ENCODE measurements at places on chromosomes 2 and 18.

DNA sequence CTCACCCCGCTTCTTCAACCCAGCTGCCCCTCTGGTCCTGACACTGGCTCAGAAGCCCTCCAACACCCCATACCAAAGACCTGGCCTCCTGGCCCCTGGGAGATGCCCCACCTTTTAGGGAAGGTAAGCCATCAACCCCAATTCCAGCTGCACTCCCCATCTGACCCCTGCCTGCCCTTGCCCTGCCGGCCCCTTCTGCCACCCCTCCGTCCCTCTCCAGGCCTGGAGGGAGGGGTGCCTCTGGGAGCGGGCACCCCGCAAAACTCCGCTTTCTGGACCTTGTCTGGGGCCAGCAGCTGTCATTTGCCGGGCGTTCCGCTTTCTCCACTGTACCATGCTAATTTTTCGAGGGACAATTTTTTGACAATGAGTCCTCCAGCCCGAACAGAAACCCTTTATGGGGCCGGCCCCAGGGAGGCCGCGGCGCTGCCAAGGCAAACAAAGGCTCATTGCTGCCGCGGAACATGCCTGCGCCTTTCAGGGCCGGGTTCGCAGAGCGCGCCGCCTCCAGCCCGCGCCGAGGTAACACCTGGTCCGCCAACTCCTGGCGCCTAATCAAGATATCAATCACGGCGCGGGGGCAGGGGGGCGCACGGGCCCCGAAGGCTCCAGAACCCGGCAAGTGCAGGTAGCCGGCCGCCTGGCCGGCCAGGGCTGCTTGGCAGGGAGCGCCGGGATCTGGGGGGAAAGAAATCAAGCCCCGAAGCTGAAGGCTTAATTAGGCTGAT, 96.0 kb downstream of the INHBB start:
- peak; percentile 7 for DNase-seq

- no peak for DNase-seq
Observed at GRCh38 chr2:126662621-126663020, 6.7 kb downstream of the GYPC start.

DNA sequence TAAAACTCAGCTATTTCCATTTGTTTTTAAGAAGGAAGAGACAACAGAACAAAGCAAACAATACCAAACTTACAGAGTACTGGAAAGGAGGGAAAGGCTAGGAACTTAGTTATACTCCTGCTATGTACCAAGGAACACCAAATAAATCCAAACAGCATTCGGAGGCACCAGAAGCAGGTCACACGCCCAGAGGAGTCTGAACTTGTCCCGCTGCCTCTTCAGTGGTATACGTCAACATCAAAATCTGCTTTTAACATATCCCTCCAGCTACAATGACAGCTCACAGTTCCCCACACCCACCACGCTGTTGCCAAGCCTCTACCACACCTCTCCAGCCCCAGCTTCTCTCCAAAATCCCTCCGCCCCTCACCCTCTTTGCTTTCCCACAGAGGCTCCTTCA, 17.3 kb downstream of the C2orf76 start:
- DNase-seq = no peak

DNA sequence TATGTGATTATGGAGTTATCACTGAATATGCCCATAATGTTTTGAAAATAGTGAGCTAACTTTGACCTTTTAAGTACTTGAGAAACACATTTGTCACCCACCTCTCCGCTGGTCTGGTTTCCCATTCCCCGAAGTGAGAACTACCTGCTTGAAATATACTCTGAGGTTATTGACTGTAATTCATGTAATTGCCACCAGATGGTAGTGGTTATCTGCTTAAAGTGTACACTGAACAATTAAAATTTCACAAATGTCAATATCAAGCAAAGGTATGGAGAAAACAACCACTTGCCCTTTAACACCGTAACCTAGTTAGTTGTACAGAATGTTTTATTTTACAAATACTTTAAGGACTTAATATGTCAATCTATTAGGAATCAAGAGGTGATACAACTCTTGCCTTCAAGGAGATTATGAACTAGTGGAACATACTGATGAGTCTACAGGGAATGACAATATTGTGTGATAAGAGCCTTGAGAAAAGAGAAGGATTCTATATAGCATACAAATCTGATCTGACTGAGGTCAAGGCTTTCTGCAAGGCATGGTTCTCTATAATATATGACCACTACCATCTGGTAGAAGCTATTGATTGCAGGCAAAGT, 316.8 kb upstream of the KCNH7 start:
- peak; percentile 61 for DNase-seq

- no peak for DNase-seq
Observed at GRCh38 chr18:65057439-65058083, 693.3 kb upstream of the CDH7 start.

DNA sequence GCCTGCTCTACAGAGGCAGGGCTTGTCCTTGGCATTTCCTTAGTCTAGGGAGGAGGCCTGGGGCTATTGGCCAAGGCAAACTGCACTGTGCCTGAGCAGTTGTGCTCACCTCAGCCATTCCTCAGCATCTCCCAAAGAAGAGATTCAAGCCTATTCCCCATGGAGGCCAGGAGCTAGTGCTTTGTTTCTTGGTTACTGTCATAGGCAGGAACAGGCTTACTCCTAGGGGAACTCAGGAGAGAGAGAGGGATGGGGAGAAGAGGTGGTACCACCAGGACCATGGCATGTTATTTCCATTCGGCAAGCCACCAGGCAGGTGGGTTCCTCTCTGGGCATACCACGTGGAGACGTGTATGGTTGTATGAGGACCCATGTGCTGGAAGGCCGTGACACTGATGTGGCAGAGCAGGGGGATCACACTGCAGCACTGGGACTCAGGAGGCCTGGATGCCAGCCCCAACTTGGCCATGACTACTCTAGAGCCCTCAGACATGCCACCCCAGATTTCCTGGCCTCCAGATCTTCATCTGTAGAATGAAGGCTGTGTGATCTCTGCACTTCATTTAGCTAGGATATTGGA, 233.7 kb downstream of the LOXHD1 start:
- DNase-seq = no peak

DNA sequence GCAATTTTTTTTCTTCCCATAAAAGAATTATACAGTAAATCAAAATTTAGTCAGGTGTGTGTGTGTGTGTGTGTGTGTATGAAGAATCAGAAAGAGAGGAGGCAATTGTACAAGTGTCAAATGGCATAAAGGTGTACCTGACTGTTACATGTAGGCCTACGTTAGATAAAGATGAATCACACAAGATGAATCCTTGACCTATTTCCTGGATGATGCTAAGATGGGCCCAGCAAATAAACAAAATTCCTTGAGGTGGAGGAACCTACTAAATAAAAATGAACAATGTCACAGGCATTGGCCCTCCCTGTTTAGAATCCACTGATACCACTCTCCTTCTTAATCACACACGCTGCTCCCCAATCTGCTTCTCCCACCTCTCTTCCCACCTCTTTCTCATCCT, 79.7 kb upstream of the LRATD1 start:
- no peak for DNase-seq

- no peak for DNase-seq
Observed at GRCh38 chr2:205589479-205589878, 92.8 kb upstream of the NRP2 start.

DNA sequence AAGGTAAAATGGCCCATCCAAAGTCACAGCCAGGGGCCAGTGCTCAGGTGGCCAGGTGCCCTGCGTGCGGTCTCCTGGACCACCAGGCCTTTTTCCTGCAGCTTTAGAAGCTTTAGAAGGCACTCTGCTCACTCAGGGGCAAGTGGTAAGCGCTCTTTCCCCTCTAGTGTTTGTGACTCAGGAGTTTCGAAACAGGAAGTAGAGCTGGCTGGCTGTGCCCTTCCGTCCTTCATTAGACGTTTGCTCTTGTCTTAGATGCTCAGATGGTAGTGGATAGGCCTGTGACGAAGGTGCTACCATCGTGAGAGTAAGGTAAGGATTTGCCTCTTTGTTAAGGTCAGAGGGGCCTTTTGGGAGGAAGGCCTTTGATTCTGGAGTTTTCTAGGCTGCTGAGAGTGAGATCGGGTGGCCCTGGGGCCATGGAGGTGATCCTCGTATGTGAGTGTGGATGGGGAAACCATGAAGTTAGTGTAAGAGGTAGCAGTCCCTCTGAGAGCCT, at the start of gene CASP8:
TSS of gene CASP8 (plus strand) at position 235 of the 499 bp plus-strand sequence. CDS start 5,951 bp downstream, outside the sequence.
- DNase-seq = no peak

- DNase-seq = no peak
Observed at GRCh38 chr2:45726188-45726587, 74.7 kb downstream of the PRKCE start.

DNA sequence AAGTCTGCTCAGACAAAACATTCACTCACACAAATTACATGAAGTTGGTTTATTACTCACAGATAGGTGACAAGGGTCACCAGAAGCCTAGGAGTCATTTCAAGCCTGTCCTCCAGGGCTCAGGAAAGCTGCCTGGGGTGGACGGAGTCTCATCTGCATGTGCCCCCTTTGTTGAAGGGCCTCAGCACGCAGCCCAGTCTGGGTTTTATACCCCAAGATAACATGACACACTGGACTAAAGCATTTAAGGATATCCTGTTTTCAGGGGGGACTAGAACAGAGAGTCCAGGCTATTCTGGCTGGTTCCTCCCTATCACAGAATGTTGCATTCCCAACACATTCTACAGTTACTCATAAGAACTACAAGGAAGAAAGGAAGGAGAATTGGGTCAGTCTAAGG, 164.7 kb downstream of the MREG start:
- DNase-seq = no peak

- no peak for DNase-seq
Observed at GRCh38 chr18:79887181-79888000, 64.1 kb downstream of the SLC66A2 start.

DNA sequence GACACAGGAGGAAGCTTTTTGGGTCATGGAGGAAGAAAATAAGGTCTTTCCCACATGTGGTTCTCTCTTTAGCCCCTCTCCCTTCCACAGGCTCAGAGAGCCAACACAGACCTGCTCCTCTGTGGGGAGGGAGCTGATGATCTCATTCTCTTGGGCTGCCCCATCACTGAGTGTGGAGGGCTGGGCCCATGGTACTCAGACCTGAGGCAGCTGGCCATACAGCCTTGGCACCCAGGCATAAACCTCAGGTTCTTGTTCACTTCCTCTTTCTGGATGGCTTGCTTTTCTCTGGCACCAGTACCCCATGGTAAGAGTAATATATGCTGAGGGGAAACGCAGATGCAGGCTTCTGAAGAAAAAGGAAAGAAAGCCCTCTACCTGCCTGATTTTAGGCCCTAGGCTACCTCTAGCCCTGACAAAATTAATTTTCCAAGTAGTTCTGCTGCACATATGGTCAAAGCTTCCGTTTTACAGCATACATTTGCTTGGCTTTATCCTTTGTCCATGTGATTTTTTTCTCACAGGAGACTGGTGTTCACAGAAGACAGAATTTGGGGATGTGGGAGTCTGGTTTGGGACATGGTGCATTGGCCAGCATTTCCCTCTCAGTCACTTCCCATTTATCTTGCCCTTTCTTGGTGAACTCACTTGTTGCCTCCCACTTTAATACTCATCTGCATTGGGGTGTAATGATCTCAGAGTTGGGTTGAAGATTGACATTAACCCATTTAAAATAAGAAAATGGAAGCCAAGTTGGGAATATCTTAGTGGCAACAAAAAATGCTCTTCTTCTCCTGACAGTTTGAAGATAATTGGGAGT, 11.1 kb downstream of the DHRS9 start:
- DNase-seq = no peak

DNA sequence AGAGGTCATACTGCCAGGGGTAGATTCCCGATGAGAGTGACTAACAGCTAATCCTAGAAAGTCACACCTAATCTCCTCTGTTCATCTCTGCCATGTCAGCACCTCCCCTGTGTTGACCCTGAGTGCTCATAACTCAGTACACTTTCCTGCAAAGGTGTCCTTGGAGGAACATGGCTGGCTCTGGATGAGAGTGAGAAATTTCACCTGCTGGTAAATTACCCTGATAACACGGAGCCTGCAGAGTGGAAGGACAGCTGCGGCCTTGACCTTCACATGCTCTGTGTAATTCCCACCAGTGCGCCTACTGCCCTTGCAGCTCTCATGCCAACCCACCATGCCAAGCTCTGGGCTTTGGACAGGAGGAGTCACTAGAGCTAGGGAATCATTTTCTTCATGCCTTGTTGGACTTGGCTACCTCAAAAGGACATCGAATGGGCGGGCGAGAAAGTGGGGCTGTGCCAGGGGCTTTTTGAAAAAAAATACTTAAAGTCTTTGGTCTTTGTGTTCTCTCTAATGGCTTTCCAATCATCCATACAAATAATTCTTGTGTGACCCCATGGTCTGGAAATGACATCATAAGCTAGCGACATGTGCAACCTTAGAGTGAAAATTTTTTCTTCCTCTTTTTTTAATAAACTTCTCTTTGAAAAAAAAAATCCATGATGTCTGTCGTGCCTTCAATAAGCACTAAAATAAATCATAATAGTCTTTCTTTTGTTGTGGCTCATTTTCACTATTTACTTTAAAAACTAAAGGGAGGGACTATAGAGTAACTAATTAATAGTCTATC, 319.9 kb downstream of the MYCN start:
- no peak for DNase-seq

DNA sequence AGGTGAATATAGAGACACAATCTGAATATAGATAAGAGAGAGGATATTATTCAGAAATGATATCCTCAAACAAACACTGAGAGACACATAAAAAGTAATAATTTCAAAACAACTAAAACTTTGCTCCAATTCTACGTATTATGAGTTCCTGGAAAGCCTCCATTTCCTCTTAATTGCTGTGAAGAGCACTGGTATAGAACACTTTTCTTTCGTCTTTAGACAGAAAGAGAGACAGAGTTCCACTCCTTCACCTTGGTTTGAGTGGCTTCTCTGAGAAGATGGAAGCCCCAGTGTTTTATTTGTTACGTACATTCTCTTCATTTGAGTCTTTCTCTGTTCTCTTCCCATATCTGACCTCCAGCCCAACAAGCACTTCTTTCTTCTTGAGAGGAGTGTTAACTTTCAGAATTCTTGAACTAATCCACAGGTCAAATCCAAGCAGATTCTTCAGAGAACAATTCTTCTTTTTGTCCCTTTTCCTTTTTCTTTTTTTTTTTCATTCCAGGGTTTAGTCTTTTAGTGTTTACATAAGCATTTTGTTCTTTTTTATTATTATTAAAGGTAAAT, 6.4 kb upstream of the PIK3C3 start:
- DNase-seq = no peak

DNA sequence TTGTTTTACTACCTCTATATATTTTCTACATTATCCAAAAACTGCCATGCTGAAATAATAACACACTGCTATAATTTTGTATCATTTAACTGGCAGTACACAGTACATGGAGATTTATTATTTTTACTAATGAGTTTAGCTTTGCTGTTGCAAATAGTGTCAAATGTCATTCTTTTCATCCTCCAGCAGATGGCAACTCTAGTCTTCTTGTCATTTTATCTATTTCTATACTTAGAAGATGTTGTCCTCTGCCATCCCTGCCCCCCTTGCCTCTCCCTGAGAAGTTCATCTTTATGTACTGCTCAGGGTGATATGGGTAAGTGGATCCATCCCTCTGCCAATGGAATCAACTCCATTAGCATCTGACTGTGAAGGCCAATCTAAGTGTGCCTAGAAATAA, 21.7 kb upstream of the LRRTM1 start:
- peak; percentile 83 for DNase-seq

GRCh38 chr2:68426848-68427579, 40.1 kb downstream of the FBXO48 start:
- DNase-seq = no peak

- no peak for DNase-seq
Observed at GRCh38 chr2:3557639-3558204, 411 bp downstream of the RNASEH1 start.

Measured in NCI-H524 (cell line).